ENCODE measurements at places on chromosomes 2 and 18.
A peak's percentile ranks its signal among the peaks of the same experiment; 100 is the strongest.

- DNase-seq = no peak
Measured at GRCh38 chr2:201931475-201931874, 102.2 kb upstream of the FZD7 start.

- DNase-seq = no peak
Measured at GRCh38 chr2:215946586-215946985, 66.8 kb downstream of the MREG start.

GRCh38 chr2:8588831-8589191 is 93.0 kb upstream of the ID2 start:
- DNase-seq = no peak

DNA sequence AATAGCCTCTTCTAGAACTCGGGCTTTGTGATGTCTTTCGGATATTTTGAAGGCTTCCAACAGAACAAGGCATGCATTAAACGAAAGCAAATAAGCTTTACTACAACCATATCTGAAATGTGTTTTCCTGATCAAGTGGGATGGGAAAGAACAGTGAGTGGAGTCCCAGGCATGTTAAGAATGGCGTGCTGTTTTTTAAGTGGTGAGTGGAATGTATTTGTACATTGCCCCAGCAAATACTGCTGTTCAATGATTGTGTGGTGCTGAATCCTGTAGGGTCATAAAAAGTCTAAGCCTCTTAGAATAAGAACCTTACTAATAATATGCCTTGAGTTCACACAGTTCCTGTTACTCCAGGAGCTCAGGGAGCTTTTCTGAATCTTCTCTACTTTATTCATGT is 52.5 kb downstream of the POMC start:
- DNase-seq = no peak

DNA sequence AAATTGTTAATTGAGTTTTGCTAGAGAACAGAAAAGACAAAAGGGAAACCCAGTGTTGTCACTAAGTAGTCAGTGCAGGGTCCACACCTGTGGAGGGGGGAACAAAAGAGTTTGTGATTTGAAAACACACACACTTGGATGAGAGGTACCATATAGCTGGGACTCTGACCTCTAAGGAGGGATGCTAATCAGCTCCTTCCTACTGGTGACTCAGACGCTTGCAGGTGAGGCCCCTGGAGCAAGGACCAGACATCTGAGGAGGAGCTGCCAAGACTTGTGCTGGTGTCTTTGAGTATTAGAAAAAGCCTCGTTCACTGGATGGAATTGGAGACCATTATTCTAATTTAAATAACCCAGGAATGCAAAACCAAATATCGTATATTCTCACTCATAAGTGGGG is 146.4 kb upstream of the MAP2 start:
- no peak for DNase-seq

- no peak for DNase-seq
Measured at GRCh38 chr2:8461341-8461740, 220.5 kb upstream of the ID2 start.

- DNase-seq = no peak
Measured at GRCh38 chr2:24082787-24083566, 1.7 kb downstream of the TP53I3 start.

DNA sequence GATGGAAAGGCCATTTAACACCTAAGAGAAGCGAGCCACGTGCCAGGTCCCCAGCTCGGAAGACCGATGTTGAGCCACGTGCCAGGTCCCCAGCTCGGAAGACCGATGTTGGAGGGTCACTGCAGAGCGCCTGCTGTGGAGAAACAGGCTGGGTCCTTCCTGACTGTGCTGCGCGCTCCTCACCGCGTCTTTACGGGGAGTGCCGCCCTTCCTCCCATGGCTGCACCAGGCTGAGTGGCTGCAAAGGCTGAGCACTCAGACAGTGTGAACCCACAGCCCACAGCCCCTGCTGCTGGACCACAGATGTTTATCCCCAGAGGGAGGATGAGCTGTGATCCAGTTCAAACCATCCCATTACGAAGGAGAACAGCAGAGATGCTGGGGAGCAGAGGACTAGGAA is 55.7 kb downstream of the RTP5 start:
- DNase-seq = no peak

GRCh38 chr2:199461711-199462346 is 4.1 kb upstream of the SATB2 start:
- DNase-seq = no peak

DNA sequence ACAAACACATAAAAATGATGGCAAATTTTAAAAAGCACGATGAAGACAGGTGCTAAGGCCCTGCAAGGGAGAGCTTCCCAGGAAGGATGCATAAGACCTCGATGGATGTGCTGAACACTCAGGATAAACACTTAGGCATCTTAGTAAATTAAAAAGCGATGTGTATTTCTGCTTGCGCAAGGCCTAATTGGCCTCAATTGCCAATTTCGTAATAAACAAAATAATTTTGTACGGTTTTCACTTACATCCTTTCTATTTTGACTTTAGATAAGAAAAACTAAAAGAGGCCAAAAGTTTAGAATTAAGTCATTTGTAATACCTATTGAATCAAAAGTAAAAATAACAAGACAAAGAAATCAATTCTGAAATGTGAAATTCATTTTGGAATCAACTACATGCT is 189.1 kb downstream of the TCF4 start:
- DNase-seq = no peak

GRCh38 chr2:25132299-25132635 is 36.1 kb downstream of the POMC start:
- DNase-seq = no peak

DNA sequence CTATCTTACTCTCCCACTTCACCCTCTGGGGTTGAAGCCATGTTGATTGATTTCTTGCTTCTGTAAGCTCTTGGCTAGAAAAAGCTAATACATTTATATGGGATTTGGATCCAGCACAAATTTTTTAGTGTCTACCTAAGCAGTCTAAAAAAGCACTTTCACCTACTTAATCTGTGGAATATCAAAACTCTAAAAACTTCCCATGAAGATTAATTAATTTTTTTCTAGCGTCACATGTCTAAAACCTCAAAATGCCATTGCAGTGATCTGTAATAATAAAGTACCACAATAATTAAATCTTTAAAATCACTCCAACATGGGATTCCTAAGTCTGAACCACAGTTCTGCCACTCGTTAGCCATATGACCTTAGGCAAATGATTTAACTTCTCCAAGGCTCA is 180.1 kb downstream of the EN1 start:
- DNase-seq = no peak

DNA sequence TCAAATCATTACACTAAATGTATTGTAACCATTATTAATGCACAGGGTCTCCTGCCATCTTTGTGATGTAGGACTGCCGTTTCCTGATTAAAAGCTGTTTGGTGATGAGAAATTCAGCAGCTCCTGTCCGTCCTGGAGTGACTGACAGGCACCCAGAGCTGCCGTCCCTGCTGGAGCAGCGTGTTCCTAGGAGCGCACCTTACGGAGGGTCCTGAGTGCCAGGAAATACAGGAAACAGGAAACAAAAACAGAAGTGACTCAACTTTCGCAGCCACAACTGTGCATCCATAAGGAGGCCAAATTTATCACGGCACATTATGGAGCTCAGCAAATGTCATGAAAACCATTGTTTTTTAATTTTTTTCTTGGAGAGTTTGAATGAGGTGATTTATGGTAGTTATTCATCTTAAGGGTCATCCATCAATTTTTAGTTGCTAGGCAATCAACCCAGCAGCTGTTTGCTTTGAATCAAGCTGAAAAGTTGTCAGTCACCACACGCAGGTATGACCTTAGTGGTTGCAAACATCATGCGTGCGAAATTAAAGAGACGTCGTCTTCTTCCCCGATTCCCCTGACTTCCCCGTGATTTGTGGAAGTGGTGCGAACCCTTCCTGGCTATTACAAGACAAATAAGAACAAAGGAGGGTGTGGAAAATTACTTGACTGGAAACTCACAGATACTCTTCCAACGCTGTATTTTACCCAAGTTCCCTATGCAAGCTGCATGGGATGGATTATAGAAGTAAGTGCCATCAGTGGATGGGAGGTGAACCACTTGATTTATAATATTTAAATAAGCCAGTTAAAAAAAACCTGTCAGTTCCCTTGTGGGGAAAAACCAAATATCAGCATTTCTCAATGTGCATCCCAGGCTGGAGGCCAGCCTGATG is 19.8 kb downstream of the TSHZ1 start:
- DNase-seq = no peak

- no peak for DNase-seq
Measured at GRCh38 chr2:95016616-95017015, 8.9 kb upstream of the MAL start.

GRCh38 chr2:71951083-71951468 is 196.6 kb downstream of the CYP26B1 start:
- DNase-seq = no peak

GRCh38 chr2:136423516-136423996 is 305.6 kb upstream of the CXCR4 start:
- peak; percentile 56 for DNase-seq

- DNase-seq = no peak
Measured at GRCh38 chr2:240948905-240949790, 43.0 kb downstream of the CROCC2 start.

- no peak for DNase-seq
Measured at GRCh38 chr2:86774862-86775261, 15.9 kb downstream of the CD8A start.

DNA sequence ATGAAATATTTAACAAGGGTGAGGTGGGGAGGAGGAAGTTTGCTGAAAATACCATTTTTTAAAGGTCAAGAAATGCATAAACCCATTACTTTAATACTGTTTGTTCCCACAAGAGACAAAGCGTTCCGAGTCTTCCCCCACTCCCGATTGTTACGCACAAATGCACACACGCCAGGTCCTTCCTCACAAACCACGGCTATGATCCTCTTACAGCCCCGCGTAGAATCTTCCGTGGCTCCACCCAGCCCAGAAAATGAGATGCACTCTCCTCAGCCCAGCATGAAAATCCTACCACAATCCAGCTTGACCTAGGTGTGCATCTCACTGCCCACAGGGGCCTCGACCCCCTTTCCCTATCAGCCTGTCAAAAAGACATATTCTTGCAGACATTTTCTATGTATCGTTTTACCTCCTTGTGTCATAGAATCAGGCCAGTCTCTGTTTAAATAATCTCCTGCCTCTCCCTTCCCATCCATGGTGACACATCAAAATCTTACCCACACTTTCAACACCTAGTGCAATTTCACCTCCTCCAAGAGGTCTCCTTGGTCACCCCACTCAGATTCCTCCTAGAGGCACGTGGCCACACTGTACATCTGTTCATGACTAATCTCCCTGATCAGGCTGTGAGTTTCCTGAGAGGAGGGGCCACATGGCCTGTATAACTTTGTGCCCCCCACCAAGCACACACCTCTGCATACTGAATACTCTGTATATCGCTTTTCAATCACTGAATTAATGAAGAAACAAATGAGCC is 491.0 kb upstream of the KLHL29 start:
- DNase-seq = no peak

GRCh38 chr2:161028581-161028980 is 131.6 kb upstream of the TANK start:
- no peak for DNase-seq

DNA sequence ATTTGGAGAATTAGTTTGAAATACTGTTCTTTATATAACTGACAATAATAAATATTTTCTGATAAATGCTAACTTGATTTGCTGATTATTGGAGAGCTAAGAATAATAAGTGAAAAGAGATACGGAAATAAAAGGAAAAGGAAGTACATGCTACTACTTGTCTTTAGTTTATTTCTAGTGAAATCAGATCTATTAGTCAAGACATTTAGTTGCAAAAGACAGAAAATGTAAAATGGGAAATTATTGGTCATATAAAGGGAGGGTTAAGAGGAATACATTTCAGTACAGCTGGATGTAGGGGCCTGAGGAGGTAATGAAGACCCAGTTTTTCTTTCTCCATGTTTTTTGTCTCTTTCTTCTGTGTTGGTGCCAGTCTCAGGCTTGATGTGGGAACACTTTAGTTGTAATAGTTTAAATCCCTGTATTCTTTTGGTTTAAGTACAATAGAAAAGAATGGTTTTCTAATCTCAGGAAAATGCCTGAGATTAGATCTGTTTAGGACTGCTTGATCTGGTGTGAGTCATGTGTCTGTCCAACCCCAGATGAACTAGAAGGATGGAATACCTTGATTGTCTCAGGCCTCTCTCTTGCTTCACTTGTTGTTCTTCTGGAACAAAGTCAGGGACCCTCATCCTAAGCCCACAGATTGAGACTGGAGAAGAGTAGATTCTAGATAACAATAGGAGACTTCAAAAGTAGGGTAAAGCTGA is 58.0 kb downstream of the PLCL1 start:
- no peak for DNase-seq

GRCh38 chr2:240567872-240568677 is at the start of gene RNPEPL1:
Gene RNPEPL1 (plus strand): TSS chr2:240568484. CDS start chr2:240568587, 103 bp downstream.
- DNase-seq = no peak

GRCh38 chr18:43393174-43393573 is 115.9 kb upstream of the SYT4 start:
- no peak for DNase-seq
